ENCODE measurements at places on chromosomes 11 and 22.

GRCh38 chr22:44952863-44953746 is 56.7 kb downstream of the PHF21B start:
- DNase-seq = no peak

GRCh38 chr11:96763244-96763643 is 373.4 kb downstream of the JRKL start:
- DNase-seq = no peak

DNA sequence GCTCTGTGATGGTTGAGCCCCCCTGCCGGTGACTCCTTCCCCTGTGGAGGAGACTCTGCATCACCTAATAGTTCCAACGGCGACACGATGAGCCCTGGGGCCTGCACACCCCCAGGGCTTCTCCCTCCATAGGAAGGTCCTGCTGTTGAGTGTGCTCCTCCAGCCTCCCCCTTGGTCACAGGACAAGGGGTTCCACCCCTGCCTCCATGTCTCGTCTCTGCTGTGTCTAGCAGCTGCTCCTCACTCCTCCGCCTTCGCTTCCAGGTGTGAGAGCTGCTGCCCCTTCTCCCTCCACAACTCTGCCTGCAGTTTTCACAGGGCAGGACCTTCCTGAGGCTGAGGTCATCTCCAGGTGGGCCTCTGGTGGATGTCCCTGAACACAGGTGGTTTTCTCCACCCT is 1416.1 kb downstream of the TBC1D22A start:
- no peak for DNase-seq

GRCh38 chr11:28759311-28759710 is 651.1 kb downstream of the METTL15 start:
- DNase-seq = no peak

DNA sequence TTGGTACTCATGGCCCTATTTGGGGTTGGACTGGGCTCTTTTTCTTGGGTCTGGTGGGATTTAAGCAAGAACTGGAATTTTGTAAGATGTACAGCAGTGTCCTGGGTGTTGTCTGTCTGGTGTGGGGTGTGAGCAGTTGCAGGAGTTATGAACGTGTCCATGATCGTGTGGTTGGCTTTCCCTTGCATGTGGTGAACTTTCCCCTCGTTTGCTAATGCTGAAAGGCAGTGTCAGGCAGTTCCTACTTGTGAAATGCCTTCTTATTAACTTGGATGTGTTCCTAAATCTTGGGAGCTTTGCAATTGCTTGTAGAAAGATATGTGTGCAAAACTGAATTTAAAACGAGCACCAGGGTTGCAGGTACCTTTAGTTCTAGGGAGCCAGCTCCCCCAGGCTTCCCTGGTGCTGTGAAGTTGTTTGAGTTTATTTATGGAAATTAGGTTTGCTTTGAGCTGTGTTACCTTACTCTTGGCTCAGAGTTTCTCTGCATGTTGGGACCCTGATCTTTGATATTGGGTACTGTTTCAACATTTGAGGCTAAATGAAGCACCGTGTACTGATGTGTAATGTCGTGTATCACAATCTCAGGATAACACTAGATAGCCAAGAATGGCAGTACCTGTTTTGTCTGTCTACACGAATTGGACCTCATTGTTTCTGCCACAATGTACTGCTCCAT is 35.8 kb upstream of the HSD17B12 start:
- DNase-seq = peak; percentile 29

DNA sequence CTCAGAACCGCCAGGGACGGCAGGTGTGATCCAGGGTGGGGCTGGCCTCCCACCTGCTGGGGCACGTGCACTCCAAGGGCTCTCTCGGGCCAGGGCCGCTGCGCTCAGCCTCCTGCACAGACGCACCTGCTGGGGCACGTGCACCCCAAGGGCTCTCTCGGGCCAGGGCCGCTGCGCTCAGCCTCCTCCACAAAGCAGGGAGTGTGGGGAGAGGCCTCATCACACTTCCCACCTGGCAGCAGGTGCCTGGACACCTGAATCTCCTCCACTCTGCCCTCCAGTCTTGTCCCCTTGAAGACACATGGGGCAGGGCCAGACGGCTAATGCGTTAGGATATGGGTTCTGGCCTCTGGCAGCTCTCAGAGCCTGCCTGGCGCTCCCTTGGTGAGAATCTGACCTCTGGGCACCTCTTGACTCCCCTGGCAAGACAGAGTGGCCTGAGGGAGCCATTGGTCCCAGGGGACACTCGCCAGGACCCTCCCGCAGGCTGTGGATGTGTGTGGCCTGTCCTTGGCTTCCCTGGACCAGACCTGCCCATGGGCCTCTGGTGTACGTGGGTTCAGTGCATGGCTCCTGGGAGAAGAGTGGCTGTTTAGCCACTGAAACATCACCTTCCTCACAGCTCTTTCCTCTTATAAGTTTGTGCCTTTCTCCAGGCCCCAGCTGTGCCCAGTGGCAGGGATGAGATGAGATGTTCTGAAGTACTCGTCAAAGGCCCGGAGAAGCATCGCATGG is 73.5 kb downstream of the BRD1 start:
- DNase-seq = no peak

GRCh38 chr22:29041408-29041807 is 20.2 kb downstream of the C22orf31 start:
- DNase-seq = peak; percentile 22

DNA sequence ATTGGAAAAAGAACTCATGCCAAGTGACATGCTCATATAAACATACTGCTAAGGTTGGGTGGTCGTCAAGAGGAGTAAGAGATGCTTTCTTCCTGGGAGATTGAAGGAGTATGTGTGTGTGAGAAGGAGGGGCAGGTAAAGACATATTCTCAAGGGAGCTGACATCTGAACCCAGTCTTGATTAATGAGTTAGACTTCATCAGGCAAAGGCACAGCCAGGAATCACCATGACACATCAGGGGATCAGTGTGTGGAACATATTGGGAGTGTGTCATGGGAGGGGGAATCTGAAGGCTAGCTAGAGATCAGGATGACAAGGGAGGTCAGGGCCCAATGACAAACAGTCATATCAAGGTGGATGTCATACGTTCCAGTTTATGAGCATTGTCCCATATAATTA is 14.9 kb downstream of the CNTF start:
- no peak for DNase-seq

- no peak for DNase-seq
Observed at GRCh38 chr22:45499746-45500145, 2.9 kb upstream of the FBLN1 start.

DNA sequence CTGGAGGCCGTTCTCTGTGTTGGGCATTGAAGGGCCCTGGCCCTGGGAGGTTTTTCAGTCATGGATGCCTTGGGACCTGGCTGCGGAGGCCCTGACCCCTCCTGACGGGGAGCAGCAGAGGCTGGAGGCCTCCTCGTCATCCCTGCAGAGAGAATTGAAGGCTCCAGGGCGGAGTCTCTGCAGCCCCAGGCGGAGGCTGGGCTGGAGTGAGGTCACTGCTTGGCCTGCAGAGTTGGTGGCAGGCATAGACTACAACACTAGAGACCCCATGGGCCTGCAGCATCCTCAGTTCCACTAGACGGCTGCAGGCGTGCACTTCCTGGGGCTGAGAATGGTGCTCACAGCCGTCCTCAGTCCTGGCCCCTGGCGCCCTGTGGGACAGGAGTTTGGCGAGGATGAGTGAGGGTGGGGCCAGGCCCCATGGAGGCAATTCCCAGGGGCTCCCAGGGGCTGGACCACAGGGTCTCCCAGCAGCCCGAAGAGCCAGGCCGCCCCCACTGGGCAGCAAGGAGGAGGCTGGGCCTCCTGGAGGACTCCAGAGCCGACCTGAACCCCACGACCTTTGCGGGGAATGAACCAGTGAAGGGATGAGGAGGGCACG is 1194.9 kb downstream of the BRD1 start:
- DNase-seq = peak; percentile 38

DNA sequence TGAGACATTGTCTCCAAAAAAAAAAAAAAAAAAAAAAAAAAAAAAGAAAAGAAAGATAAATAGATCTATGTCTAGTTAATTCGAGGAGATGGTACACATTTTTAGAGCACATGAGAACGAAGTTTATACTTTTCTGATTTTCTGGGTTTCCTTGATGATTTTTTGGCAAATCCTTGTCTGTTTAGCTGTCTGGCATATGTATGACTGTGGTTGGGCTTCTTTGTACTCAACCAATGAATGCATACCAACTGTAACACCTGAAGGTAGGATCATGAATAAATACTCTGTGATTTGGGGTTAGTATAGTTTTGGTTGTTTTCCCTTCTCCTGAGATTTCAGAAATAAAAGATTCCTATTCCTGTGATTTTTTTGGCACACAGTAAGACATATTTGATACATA is 63.1 kb downstream of the ARHGEF12 start:
- DNase-seq = no peak

- DNase-seq = no peak
Observed at GRCh38 chr11:67500831-67501715, 4.1 kb downstream of the PITPNM1 start.

DNA sequence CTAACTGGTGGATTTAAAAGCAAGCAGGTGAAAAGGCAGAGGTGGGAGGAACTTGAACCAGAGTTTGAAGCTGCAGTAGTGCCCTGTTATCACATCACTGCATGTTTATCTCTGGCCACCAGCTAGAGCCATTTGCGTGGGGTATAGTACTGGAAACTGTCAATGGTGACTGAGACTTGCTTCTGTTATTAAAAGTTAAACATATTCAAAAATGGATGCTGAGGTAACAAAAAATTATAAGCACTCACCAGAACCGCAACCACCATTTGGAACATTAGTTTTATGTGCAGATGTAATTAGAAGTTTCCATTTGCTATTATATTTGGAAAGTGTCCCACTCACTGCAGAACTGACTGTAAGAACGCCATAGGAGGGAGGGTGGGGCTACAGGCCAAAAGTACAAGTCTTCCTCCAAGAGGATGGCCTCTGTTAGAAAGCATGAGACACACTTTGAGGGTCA is 1.2 kb upstream of the CD59 start:
- no peak for DNase-seq

DNA sequence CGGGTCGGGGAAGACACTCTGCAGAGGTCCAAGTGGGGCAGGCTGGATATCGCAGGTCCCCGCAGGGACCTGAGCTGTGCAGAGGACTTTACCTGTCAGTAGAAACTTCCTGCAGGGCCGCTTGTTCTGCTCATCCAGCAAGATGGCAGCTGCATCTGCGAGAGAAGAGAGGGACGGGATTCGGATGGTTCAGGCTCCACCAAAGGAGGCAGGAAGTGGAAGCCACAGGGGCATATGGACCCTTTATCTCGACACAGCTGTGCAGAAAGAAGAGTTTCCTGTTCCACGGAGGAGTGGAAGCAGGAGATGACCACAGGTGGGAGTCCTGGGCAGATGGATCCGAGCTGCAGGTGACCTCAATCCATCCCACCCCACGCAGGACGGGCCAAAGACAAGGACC is 22.5 kb downstream of the CABP7 start:
- DNase-seq = no peak

DNA sequence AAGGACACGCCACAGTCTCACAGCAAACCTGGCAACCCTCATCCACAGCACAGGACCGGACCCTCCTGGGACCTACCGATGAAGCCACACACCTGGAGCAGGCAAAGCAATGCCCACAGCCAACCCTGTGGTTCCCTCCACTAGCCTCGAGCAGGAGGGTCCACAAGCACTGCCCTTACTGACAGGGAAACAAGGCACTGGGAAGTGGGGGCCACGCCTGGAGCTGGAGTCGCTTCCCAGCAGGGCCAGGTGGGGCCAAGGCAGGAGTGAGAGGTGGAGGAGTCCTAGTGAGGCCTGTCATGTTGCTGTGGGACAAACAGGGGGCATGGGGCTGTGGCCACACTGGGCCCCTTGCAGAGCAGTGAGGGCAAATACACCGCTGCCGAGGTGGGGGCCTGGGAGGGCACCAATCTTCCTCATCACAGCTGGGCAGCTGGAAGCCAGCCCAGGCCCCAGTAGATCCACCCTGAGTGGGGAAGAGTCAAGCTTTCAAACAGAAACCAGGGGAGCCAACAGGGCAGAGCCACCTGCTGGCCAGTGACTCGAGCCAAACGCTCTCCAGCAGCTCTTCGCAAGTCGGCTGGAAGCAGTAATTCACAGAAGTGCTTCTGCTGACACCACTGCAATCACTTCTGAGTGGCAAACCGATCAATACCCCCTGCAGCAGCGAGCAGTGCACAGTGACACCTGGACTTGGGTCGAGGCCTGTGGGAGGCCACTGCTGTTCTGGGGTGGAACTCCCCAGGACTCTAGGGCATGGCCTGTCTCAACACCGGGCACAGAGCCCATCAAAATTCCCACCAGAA is 13.7 kb downstream of the SULT4A1 start:
- DNase-seq = peak; percentile 69

- no peak for DNase-seq
Observed at GRCh38 chr11:128886406-128887124, 4.6 kb upstream of the KCNJ5 start.

GRCh38 chr11:64862987-64863390 is 15.4 kb downstream of the EHD1 start:
- DNase-seq = no peak

DNA sequence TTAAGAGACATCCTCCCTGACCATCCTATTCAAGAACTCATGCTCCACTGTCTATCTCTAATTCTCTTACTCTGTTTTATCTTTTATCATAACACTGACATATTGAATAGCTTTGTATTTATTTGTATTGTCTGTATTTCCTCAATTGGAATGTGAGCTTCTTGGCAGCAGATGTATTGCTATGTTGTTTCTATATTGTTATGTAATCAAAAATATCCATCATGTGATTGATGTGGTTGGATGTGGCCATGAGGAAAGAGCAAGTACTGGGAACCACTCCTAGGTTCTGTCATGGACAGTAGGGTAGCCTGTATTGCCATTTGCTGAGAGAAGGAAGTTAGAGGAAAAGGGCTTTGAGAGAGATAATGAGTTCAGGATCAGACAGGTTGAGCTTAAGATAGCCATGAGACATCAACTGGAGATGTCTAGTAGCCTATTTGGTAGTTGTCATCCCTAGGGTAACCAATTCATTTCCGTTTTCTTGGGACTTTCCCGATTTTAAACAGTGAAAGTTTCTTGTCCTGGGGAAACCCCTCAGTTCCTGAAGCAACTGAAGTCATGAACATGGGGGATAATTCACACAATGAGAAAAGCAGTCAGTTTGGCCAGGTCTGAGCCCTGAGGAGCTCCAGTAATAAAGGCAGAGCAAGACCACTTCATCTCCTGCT is 404.5 kb downstream of the INSC start:
- no peak for DNase-seq

GRCh38 chr11:86292912-86293616 is 9.0 kb upstream of the HIKESHI start:
- DNase-seq = no peak

- peak; percentile 26 for DNase-seq
Observed at GRCh38 chr11:111913031-111913861, 712 bp downstream of the HSPB2 start.

- no peak for DNase-seq
Observed at GRCh38 chr22:44329179-44329796, 16.5 kb upstream of the SHISAL1 start.

DNA sequence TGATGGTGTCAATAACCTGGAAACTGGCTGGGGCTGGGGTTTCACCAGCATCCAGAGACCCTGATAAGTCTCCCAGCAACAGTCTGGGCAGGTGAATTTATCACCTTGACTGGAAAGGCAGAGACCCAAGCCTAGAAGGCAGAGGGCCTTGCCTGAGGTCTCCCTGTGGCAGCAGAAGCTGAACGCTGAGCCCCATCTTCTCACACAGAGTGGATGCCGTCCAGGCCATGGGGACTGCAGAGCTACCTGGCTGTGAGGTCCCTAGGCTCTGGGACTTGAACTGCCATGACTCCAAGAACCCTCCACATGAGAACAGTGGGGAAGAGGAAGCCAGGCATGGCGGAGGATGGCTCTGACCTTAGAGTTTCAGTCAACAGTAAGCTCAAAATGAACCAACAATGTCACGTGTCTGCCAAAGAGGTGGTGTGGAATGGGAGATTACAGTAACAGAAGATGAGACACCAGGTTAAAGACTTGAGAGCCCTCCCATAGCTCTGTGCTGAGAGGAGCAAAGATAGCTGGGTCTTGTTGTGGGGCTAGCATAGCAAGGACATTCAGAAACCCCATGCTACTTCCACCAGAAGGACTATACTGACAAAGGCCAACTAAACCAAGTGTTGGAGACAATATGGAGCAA is 79.1 kb upstream of the LINC01488 start:
- no peak for DNase-seq
